Hematopoietic multipotent progenitor cell treated with erythropoietin and hydrocortisone succinate and interleukin-3 and kit ligand, for 8 days (in vitro differentiated cells): ENCODE measurements at places on chromosomes 3 and 15.
A peak's percentile ranks its signal among the peaks of the same experiment; 100 is the strongest.

GRCh38 chr15:95874637-95875036 lies 455.9 kb upstream of the NR2F2 start:
- DNase-seq: no peak

- DNase-seq: no peak
Measured at GRCh38 chr3:100480081-100480480, 12.3 kb upstream of the TMEM45A start.

DNA sequence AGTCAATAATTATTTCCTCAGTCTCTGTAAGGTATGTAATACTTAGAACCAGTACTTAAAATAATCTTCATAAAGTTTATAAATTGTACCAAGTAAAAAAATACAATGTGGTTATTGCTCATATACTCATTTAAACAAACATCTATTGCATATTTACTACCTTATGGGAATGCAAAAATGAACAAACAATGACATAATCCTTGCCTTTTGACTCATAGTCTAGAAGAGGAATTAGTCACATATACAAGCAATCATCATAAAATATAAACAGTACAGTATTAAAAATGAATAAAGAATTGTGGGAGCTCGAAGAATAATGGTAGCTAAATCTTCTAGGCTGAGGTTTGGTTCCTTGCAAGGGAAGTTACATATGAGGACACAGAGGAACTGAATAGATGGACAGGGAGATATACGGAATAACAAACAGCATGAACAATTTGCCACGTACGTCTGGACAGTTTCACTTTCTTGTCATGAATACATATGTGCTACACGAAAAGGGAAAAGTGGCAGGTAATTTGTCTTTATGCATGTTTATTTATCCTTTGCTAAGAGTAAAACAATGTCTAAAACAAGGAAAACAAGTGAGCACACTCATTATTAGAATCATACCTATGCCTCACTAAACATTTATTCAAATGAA lies 17.2 kb downstream of the IMPG2 start:
- no peak for DNase-seq

DNA sequence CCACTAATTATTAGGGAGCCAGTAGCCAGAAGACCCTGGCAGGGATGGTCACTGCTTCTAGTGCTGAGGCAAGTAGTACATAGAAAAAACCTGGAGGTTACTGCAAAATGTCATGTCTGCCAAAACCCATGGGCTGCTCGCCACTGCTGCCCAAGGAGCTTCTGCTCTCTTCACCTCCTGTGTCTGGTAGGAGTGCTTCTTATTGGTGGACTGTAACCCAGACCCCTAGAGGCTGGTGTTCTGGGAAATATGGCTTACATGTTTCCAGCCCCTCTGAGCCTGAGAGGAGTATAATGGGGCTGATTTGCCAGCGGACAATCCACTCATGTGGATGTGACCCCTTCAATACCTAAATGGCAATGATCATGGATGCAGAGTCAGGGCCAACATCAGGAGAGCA lies 286.4 kb downstream of the EPHB1 start:
- DNase-seq: no peak

- DNase-seq: no peak
Measured at GRCh38 chr3:126433496-126434263, 39.0 kb downstream of the CFAP100 start.

DNA sequence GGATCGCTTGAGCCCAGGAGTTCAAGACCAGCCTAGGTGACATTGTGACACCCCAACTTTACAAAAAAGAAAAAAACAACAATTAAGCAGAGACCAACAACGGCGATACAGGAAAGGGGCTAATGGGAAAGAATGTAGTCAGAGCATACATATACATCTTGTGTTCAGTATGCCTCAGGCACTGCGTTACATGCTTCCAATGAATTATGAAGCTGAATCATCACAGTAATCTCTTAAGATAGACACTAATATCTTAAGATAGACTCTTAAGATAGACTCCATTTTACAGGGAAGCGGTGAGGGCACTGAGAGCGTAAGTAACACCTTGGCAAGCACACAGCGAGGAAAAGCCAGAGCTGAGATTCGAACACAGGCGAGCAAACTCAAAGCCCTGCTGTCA lies 6.1 kb upstream of the LDHAL6B start:
- no peak for DNase-seq

GRCh38 chr3:113423699-113424098 lies 17.6 kb downstream of the CFAP44 start:
- DNase-seq: no peak

DNA sequence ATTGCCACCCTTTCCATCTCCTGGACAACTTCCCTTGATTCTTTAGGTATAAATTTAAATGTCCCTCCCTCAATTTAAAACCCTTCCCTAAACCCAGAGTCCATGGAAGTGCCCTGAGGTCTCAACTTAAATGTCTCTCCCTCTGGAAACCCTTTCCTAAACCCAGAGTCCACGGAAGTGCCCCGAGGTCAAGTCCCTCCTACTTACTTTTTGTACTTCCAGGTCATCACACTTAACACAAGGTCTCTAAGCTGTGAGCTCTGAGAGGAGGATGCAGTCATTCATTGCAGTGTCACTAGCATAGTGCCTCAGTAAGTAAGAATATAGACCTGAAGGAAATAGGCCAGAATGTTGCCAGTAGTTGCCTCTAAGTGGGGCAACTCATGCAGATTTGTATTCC lies 78.2 kb upstream of the BNC1 start:
- DNase-seq: no peak

- no peak for DNase-seq
Measured at GRCh38 chr3:115169808-115170207, 22.7 kb upstream of the ZBTB20 start.

- no peak for DNase-seq
Measured at GRCh38 chr3:54240309-54240708, 118.0 kb downstream of the CACNA2D3 start.

- DNase-seq: peak; percentile 89
Measured at GRCh38 chr15:90597577-90597976, 67.9 kb downstream of the CRTC3 start.

- no peak for DNase-seq
Measured at GRCh38 chr15:25859838-25860645, 3.1 kb downstream of the ATP10A start.

- no peak for DNase-seq
Measured at GRCh38 chr3:140342668-140343067, 335.2 kb upstream of the TRIM42 start.

GRCh38 chr15:46309914-46310313 lies 675.1 kb downstream of the SQOR start:
- DNase-seq: no peak

DNA sequence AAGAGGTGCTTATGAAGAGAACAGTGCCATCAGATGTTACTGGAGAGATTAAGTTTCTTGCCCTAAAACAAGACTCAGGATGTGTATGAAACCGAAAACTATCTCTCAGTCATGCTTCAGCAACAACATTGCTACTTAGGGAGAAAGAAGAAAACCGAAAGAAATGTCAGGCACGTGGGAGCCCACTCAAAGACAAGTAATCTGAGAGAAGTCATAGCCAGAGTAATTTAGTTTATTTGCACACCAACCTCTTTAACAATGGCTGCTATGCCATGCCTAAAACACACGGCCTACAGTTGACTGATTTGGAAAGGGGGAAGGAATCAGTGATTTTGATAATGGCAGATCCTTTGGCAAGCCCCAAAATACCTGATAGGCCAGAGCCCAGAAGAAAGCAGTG lies 162.9 kb downstream of the TIGIT start:
- DNase-seq: no peak

DNA sequence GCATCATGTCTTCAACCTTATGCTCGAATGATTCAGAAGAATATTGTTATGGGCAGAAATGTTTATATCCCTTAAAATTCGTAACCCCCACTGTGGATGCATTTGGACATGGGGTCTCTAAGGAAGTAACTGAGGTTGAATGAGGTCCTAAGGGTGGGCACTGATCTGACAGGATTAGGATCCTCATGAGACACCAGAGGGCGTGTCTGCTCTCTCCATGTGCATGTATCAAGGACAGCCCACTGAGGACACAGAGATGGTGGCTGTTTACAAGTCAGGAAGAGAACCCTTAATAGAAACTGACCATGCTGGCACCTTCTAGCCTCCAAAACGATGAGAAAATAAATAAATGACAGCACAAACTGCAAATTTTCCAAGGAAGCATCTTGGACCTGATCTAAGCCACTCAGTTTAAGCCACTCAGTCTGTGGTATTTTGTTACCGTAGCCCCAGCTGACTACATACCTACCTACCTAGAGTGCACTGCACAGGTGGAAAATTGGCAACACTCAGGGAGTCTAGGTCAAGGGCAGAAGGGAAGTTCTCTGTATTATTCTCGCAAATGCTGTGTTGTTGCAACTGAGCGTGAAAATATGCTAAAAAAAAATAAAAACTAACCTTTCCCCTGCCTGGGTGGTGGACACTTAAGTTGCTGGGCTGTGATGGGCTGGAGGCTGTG lies 126.6 kb downstream of the TJP1 start:
- no peak for DNase-seq

DNA sequence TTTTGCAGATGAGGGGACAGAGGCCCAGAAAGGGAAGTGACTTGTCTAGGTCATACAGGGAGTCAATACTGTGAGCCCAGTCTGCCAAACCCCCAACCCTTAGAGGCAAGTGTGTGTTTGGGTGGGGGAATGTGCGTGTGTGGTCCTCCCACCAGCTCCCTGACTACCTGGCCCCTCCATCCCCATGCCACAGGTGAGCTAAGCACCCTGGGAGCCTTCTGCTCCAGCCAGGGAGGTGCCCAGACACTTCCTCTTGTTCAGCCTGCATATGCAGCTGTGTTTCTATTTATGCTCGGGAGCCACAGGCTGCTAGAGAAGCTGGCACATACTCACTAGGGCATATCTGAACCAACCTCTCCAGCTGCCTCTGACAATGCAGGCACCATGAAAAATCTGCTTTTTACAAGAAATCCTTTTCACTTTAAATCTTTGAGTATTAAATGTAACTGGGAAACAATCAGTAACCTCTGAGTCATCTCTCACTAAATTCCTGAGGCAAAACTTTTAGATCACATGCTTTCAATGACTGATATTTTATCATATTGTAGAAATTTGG lies 20.7 kb downstream of the TBC1D2B start:
- no peak for DNase-seq

GRCh38 chr15:99306694-99307338 lies 55.5 kb downstream of the LRRC28 start:
- DNase-seq: no peak

- no peak for DNase-seq
Measured at GRCh38 chr15:98126326-98127085, 166.0 kb downstream of the ARRDC4 start.

- DNase-seq: no peak
Measured at GRCh38 chr3:138338244-138338643, 8.6 kb upstream of the NME9 start.

DNA sequence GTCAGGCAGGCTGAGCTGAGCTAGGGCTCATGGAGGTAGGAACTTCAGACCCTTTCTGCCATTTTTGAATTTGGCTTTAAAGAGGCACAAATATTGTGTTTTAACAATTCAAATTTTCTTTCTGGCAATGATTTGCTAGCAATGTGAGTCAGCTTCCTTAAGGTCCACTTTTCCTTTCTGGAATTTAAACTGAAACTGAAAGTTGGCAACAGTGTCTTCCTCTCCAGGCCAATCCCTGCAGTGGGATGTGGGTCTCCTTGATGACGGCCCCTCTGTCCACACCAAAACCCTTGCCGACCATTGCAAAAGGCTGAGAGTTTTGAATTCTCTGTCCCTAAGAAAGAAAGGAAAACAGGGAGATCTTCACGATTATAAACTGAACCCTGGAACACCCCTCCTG lies 27.1 kb downstream of the RPSA start:
- no peak for DNase-seq

- peak; percentile 30 for DNase-seq
Measured at GRCh38 chr15:90530250-90531051, 728 bp downstream of the CRTC3 start.

GRCh38 chr3:68403741-68404140 lies 528.6 kb downstream of the TAFA4 start:
- DNase-seq: no peak

- DNase-seq: no peak
Measured at GRCh38 chr3:193708270-193708669, 115.3 kb downstream of the OPA1 start.

DNA sequence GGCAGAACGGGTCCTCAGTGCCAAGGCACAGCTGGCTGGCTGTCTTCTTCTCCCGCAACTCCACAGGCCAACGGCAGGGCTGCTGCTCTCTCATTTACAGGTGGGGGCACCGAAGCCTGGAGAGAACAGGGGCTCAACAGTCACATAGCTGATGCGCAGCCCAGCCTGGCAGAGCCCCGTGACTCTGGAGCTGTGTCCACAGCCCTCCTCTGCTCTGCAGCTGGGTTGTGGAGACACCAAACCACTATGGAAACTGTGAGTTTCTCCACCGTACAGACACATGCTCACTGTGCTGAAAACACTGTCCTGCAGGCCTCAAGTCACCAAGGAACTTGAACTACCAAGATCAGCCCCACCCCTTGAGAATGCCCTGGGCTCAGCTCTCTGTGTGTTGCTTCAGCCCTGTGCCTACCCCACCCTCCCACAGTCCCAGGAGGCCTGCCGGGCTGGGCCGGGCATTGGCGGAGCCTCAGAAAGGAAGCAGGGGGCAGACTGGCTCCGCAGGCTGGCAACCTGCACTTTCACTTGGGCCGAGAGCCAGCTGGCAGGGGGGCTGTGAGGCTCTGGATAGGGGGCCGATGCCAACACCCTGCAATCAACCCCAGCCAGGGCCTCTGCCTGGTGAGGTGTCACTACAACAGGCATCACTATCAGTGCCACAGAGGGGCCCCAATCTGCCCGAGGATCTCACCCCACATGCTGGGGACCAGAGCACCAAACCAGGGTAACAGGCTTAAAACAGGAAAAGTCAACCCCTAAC lies 113.7 kb upstream of the RPL32 start:
- DNase-seq: peak; percentile 99

- no peak for DNase-seq
Measured at GRCh38 chr15:69972436-69972835, 125.3 kb downstream of the TLE3 start.

GRCh38 chr3:29092348-29092747 lies 188.5 kb upstream of the RBMS3 start:
- no peak for DNase-seq

GRCh38 chr15:27045796-27046195 lies 74.8 kb downstream of the GABRG3 start:
- no peak for DNase-seq

- no peak for DNase-seq
Measured at GRCh38 chr15:29968099-29968894, 114.5 kb upstream of the GOLGA8J start.

DNA sequence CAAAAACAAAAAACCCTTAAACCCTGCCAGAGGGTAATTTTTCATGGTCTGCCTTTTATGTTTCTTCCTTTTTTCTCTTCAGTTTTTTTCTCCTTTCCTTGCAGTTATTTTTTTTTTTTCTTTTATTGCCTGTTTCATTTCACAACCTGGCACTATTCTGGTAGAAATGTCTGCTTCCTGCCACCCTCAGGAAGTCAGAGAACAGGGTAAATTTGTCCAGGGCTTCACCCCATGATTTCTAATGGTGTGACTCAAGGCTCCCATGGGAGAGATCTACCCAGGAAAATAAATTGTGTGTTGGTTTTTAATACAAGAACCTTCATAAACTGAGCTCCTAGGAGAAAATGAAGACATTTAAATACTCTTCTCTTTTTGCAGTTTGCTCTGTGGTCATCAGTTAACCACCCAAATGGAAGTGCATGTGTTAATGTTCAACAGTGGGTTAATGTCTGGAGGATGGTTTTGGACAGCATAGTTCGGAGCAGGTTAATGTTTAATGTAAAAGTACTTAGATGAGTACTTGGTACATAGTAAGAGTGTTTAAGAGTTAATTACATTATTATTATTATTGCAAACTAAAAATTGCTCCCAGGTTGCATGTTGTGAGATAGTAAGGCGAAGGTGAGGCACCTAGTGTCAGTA lies 45.9 kb downstream of the CGNL1 start:
- DNase-seq: no peak

- peak; percentile 94 for DNase-seq
Measured at GRCh38 chr15:72237029-72237852, 6.3 kb upstream of the PKM start.
